Spleen (tissue), 13 donors: ENCODE measurements at places on chromosomes 16 and 17. TPM values are rescaled to one million over a fixed set of nuclear protein-coding genes. Genes with fewer than 3 reads are reported as not detected.

- H3K36me3 ChIP-seq, result no peaks in the 10 kb centered on the region
Measured at GRCh38 chr17:44331249-44331760, 6.7 kb upstream of the SLC25A39 start.

GRCh38 chr16:55043499-55043898, 112.8 kb downstream of the IRX5 start:
- no peak overlapping the region for H3K4me3 ChIP-seq
- no peak for DNase-seq
- H3K27ac ChIP-seq, result no peak overlapping the region

- no peak overlapping the region for H3K27ac ChIP-seq
- H3K27me3 ChIP-seq, result no peaks in the 10 kb centered on the region
- DNase-seq, result no peak
Measured at GRCh38 chr16:82013139-82013538, 1.9 kb upstream of the SDR42E1 start.

- no peak for DNase-seq
- peak overlapping the region; percentile 86 for H3K4me3 ChIP-seq
- H3K36me3 ChIP-seq, result peaks cover 28% of the 10 kb centered on the region
- H3K27ac ChIP-seq, result peak overlapping the region; percentile 95
- H3K4me1 ChIP-seq, result peaks cover 18% of the 10 kb centered on the region
- no peaks in the 10 kb centered on the region for H3K27me3 ChIP-seq
Measured at GRCh38 chr17:4998732-4999429, 1.1 kb downstream of the KIF1C start.

DNA sequence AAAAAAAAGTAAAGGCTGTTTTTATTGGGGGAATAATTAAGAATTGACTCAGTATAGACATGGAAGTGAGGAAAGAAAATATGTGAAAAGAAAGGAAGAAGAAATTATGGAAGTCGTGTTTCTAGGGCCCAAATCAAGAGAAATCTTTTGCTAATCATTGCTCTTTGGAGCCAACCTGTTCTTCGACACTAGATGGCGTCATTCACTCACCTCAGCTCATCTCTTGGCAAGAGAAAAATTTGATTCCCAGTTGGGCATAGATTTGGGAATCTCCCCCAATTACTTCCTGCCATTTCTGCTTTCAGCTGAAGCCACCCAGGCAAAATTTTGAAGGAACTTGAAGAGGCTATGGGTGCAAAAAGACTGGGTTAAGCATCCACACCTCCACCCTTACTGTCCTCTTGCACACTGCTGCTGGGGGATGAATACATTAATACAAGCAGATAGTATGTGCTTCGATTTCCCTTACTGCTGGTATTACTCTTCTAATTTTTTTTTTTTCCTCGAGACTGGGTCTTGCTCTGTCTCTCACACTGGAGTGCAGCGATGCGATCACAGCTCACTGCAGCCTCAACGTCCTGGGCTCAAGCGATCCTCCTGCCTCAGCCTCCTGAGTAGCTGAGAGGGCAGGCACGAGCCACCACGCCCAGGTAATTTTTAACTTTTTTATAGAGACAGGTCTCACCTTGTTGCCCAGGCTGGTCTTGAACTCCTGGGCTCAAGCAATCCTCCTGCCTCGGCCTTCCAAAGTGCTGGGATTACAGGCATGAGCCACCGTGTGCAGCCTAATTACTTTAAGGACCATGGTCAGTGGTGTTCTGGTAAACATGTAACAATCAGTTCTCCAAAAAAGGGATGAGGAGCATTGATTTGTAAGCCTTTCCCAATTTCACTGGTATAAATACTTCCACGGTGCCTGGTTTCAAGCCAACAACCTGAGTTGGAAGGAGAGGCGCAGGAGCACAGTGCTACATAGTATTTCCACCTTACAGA, 13.5 kb downstream of the PSMD7 start:
- H3K27me3 ChIP-seq, result no peaks in the 10 kb centered on the region
- no peak overlapping the region for H3K4me3 ChIP-seq
- H3K36me3 ChIP-seq, result peaks cover 52% of the 10 kb centered on the region
- no peak overlapping the region for H3K27ac ChIP-seq

DNA sequence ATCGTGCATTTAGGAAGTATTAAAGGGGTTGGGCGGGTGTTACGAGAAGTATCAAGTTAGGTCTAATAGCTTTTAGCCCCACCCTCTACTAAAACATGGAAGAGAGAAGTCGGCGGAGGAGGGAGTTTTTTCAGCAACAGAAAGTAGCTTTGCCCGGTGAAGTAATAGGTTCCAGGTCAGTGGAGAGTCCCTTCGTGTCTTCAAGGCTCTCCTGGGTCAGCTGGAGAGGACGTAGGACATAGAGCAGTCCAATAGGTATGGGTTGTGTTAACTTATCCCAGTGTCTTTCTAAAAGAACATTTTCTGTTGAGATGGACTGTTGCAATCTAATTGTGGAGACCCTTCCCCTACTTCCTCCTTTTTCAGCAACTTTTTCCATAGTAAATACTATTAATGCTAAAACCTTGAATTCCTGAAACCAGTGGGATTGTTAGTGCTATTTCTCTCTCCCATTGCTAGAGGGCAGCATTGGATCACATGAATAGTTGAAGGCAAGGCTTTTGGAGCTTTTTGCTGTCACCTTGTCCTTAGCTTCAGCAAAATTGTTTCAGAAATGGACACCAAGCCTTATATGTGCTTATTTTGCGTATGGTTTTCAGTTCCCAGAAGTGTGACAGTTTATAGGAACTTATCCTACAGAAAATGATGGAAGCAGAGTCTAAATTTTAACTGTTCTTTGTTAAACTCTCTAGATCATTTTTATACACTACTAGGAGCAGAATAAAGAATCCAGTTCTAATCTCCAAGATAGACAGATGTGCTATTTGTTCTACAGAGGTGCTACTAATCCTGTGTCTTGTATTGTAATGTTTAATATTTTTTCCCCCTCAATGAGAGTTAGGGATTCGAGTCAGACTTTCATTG, 38.4 kb downstream of the UTP18 start:
- H3K4me3 ChIP-seq, result no peak overlapping the region
- no peak for DNase-seq
- no peaks in the 10 kb centered on the region for H3K27me3 ChIP-seq
- peak overlapping the region; percentile 42 for H3K27ac ChIP-seq
- H3K36me3 ChIP-seq, result peaks cover 24% of the 10 kb centered on the region

DNA sequence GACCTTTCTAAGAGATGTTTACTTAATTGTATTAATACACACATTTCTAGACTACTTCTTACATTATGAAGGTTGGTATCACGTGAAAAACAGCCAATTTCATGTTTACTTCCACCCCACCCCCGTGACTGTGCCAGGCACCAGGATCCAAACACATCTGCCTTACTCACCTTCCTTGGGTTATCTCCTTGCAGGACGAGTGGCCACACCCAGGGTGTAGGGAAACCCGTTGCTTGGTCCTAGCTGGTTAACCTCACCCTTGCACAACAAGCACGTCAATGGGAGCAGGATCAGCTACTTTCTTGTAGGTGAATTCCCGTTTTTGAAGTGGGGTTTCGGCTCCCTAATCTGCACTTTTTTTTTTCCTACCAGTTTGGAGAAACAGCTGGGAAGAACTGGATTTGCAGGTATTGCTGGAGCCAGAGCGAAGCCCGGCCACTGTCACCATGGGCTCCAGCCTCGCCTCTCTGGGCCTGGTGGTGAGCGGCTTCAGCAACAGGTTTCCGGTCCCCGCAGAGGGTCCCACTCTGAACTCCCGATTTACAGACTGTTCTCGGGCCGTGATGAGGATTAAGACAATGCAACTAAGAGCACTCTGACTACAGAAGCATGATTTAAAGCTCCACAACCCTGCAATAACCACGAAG, 2.1 kb upstream of the UBB start:
- H3K27ac ChIP-seq, result no peak overlapping the region
- no peaks in the 10 kb centered on the region for H3K27me3 ChIP-seq

- H3K36me3 ChIP-seq, result peaks cover 8% of the 10 kb centered on the region
- H3K4me1 ChIP-seq, result peaks cover 38% of the 10 kb centered on the region
- no peak for DNase-seq
- H3K27me3 ChIP-seq, result no peaks in the 10 kb centered on the region
- H3K27ac ChIP-seq, result peak overlapping the region; percentile 49
Measured at GRCh38 chr17:64218066-64218465, 45.0 kb downstream of the TEX2 start.

- no peak overlapping the region for H3K4me3 ChIP-seq
- no peak overlapping the region for H3K27ac ChIP-seq
- peaks cover 11% of the 10 kb centered on the region for H3K36me3 ChIP-seq
- peaks cover 33% of the 10 kb centered on the region for H3K4me1 ChIP-seq
- no peak for DNase-seq
Measured at GRCh38 chr17:46947216-46947615, 24.3 kb downstream of the GOSR2 start.

DNA sequence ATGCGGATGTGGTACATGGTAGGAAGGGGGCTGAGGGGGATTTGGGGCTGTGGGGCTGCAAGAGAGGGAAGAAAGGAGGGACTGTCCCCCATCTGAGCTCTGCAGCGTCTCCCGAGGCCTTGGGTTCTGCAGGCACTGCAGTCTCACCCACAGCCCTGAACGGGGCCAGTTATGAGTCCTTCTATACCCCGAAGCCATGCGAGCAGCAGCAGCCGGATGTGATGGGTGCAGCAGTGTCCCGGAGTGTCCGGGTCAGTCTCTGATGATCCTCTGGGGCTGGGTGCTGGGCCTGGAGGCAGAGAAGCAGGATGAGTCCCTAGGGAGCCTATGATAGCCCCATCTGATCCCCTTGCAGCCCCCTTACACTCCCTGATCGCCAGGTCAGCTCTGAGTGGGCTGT, 41.5 kb downstream of the CPNE2 start:
- H3K36me3 ChIP-seq, result peaks cover 85% of the 10 kb centered on the region
- peak overlapping the region; percentile 42 for H3K27ac ChIP-seq
- no peak overlapping the region for H3K4me3 ChIP-seq
- no peaks in the 10 kb centered on the region for H3K27me3 ChIP-seq
- DNase-seq, result peak; percentile 67
- H3K4me1 ChIP-seq, result peaks cover 10% of the 10 kb centered on the region

DNA sequence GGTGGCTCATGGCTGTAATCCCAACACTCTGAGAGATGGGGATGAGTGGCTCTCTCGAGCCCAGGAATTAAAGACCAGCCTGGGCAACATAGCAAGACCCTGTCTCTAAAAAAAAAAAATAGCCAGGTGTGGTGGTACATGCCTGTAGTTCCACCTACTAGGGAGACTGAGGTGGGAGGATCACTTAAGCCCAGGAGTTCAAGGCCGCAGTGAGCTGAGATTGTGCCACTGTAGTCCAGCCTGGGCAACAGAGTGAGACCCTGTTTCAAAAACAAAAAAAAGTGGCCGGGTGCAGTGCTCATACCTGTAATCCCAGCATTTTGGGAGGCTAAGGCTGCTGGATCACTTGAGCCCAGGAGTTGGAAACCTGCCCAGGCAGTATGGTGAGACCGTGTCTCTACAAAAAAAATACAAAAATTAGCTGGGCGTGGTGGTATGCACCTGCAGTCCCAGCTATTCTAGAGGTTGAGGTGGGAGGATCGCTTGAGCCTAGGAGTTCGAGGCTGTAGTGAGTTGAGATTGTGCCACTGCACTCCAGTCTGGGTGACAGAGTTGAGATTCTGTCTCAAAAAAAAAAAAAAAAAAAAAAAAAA, 3.0 kb downstream of the C16orf54 start:
- H3K27ac ChIP-seq, result peak overlapping the region; percentile 93
- H3K4me3 ChIP-seq, result no peak overlapping the region
- H3K36me3 ChIP-seq, result peaks cover 38% of the 10 kb centered on the region
- peak; percentile 18 for DNase-seq

DNA sequence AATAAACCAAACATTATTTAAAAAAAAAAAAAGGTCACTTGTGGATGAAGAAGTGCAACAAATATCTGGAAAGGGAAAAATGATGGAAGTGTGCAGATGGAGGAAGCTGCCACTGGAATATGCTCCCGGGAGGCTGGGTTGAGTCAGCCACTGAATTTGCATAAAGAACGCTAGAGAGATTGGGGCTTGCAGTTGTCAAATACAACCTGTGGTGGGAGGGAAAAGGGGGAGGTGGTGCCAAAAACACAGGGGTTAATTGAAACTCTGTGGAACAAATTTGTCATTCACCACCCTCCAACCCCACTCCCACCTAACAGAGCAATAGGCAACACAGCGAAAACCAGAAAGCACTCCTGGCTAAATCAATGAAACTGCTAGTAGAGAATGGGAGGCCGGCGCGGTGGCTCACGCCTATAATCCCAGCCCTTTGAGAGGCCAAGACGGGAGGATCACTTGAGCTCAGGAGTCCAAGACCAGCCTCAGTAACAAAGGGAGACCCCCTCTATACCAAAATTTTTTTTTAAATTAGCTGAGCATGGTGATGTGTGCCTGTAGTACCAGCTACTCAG, 37.6 kb upstream of the RPL38 start:
- no peaks in the 10 kb centered on the region for H3K27me3 ChIP-seq
- DNase-seq, result no peak
- no peaks in the 10 kb centered on the region for H3K4me1 ChIP-seq
- no peak overlapping the region for H3K4me3 ChIP-seq
- H3K27ac ChIP-seq, result no peak overlapping the region
- no peaks in the 10 kb centered on the region for H3K36me3 ChIP-seq

GRCh38 chr16:67326472-67327309, at the start of the genes KCTD19 and LRRC36:
TSS of gene KCTD19 (minus strand) at chr16:67326741. CDS start at chr16:67326707, 34 bp downstream.
TSS of gene LRRC36 (plus strand) at chr16:67326815. CDS start at chr16:67326863, 48 bp downstream.
- peak; percentile 84 for DNase-seq
- peak within 1 kb of the TSS; percentile 27 for H3K4me3 ChIP-seq
- peak within 1 kb of the TSS; percentile 51 for H3K27ac ChIP-seq
- H3K27me3 ChIP-seq, result no peaks in the 10 kb centered on the region
- no peaks in the 10 kb centered on the region for H3K36me3 ChIP-seq
- peaks cover 41% of the 10 kb centered on the region for H3K4me1 ChIP-seq

- H3K27me3 ChIP-seq, result no peaks in the 10 kb centered on the region
- no peaks in the 10 kb centered on the region for H3K4me1 ChIP-seq
- DNase-seq, result no peak
- H3K36me3 ChIP-seq, result no peaks in the 10 kb centered on the region
- no peak overlapping the region for H3K27ac ChIP-seq
Measured at GRCh38 chr16:28891964-28892890, 13.9 kb downstream of the ATP2A1 start.

SLC5A10 gene
- 0.28 TPM for total RNA-seq

ACE gene
- 6.1 TPM for total RNA-seq

TBC1D3C gene
- total RNA-seq, result 0.52 TPM

KRTAP1-5 gene
- not detected for total RNA-seq

OR4D1 gene
- 0.46 TPM for total RNA-seq

CCDC43 gene
- 18.4 TPM for total RNA-seq

RAB34 gene
- total RNA-seq, result 84.0 TPM

PRRT2 gene
- total RNA-seq, result 0.77 TPM
